ENCODE measurements at places on chromosomes 13 and 19.

DNA sequence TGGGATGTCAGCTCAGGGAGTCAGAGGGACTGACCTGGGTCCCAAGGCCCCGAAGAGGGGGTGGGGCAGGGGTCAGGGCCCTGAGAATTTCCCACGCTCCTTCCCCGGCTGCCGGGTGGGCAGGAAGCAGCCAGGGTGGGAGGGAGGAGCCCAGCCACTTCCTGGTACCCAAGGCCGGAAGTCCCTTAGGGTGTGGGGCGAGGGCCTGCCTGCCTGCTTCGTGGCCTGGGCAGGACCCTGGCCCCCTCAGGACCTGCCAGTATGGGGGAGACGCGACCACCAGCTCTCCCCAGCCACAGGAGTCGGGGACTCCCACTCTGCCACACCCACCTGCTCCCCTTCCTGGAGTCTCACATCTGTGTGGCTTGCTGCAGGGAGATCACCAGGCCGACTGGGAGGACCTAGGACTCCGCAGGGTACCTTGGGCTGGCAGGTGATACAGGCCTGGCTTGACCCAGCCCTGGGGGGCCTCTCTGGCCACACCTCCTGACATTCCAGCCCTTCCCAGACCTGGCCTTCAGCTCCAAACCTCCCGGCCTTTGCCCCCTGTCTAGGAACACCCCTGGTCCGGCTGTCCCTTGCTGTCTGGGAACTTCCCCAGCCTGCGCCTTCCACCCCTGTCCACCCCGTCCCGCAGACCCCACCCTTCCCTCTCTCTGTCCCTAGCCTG lies 9.8 kb upstream of the CIRBP start:
- DNase-seq, result no peak

DNA sequence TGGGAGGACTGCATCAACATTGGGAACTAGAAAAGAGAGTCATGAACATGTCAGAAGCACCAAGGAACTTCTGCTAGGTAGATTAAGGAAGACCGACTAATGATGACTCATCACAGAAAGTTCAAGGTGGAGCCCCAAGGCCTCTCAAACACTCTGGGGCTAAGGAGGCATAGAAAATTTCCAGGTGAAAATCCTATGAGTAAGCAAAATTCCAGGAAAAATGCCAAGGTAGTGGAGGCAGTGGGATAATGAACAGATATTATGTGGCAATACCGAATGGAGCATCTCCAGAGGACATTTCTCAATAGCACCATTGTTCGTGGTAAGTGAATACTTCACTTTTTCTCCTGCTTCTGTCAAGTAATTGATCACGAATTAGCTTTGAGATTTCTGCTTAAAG lies 336.5 kb downstream of the MZT1 start:
- no peak for DNase-seq

DNA sequence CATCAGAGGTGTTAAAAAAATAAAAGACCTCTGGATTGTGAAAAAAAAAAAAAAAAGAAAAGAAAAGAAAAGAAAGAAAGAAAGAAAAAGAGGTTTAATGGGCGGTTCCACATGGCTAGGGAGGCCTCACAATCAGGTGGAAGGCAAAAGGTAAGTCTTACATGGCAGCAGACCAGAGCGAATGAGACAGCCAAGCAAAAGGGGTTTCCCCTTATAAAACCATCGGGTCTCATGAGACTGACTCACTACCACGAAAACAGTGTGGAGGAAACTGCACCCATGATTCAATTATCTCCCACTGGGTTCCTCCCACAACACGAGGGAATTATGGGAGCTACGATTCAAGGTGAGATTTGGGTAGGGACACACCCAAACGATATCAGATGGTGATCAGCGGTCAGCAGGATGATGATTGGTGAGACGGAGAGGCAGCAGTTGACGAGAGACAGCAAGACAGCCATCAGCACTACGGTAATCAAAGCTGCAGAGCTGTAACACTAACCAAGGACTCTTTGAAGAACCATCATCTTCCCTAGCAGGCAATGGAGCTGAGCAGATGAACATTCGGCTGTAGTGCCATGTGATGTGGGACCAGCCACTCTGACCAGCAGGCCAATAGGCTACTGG lies 3.9 kb upstream of the CD209 start:
- DNase-seq, result no peak

DNA sequence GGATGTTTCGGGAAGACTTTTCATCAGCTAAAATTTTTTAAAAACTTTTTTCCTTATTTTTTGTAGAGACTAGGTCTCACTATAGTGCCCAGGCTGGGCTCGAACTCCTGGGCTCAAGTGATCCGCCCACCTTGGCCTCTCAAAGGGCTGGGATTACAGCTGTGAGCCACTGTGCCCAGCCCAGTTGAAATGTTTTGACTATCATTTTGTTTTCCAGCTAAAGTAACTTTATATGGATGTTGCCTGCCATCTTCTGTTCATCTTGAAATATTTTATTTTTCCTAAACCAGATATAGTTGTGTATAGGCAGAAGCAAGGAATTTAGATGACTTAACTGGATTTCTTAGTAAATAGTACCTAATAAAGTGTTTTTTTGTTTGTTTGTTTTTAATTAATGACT lies 7.0 kb downstream of the CAB39L start:
- DNase-seq, result no peak

- no peak for DNase-seq
These were observed 54.7 kb upstream of the URAD start for GRCh38 chr13:28043224-28043623.

Measured in vagina (tissue), 2 donors.